Bladder microvascular endothelial cell (primary cell): ENCODE measurements at places on chromosomes 4 and X. TPM values are rescaled to one million over a fixed set of nuclear protein-coding genes. Genes with fewer than 3 reads are reported as not detected.

Gene GYPB
- total RNA-seq = not detected in 2 replicates

Gene F9
- not detected in 2 replicates for total RNA-seq

Gene MAGEA9
- not detected in 2 replicates for total RNA-seq

Gene LINC00632
- 0.49 and 0.57 TPM in 2 replicates for total RNA-seq

Gene CXCL10
- total RNA-seq = 1.1 and 5.5 TPM in 2 replicates

Gene BTK
- not detected in 2 replicates for total RNA-seq
